Hindlimb muscle (tissue), 1 donor: ENCODE measurements at places on chromosomes 7 and 10.

- no peak for DNase-seq
Measured at GRCh38 chr7:74290981-74291441, 1.8 kb downstream of the CLIP2 start.

- no peak for DNase-seq
Measured at GRCh38 chr7:73668103-73668885, 663 bp downstream of the VPS37D start.

DNA sequence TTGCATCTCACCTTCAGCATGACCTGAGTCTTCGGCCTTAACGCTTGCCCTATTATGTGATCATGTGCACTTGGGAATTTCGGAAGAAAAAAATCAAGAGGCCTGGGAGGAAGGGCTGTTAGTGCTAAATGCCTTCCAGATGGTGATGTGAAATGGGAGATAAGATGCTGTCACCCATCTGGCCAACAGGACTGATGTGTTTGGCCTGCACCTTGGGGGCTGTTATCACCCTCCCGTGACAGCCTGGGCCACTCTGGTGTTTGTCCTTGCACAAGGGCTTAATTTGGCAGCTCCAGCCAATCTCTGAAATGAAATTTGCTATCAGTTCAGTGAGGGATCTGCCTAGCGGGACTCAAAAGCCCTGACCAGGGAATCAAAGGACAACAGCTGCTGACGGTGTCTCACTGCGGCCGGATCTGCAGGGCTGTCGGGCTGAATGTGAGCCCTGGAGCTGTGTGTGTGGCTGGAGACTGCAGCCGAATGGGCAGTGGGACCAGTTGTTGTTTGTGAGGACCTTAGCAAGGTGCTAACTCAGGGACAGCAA, 131.4 kb upstream of the BTBD16 start:
- DNase-seq = no peak

DNA sequence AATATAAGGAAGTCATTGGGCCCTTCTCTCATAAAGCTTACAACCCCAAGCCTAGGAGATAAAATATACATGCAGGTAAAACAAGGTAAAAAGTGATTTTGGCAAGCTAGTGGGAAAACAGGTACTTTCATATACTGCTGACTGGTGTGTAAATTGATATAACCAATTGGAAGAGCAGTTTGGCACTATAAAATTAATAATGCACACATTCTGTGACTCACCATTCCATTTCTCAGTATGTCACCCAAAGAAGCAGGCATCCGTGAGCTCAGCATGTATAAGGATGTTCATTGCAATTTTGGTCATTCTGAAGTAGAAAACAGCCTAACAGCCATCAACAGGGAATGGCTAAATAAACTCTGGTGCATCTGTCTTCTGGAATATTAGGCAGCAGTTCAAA, 2.9 kb downstream of the MACROH2A2 start:
- no peak for DNase-seq

DNA sequence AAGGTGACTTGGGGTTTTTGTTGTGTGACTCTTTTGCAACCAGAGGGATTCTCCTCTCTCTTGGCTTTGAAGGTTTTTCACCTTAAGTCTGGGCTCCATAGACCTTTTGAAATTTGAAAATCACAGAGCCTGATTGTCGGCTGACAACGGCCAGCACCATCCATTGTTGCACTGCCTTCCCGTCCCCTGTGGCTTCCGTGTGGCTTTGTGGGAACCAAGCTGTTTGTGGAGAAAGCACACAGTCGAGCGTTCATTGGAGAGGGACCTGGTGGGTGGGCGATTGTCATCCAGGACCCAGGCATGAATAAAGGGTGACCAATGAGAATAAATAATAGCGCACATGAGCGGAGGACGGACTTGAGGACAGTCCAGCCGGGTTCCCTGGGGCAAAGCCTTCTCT, 7.4 kb upstream of the RAMP3 start:
- DNase-seq = no peak

GRCh38 chr7:34128762-34129161, 223.4 kb downstream of the BMPER start:
- no peak for DNase-seq

DNA sequence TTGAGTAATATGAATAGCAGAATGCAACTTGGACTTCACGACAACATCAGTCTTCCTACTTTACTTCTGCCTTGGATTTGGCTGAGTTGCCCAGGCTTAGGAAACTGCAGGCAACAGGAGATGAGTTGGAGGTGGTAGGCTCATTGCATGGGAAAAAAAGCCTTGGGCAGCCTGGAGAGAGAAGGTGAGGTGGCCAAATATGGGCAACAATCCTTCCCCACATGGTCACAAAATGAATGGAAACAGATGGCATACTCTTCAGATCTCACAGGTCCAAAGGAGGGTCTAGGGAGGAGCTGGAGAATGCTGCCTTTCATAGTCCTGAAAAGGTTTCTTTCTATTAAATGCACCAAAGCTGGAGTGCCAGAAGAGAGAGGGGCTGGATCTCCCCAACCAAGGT, 128.6 kb upstream of the AOAH start:
- DNase-seq = no peak

DNA sequence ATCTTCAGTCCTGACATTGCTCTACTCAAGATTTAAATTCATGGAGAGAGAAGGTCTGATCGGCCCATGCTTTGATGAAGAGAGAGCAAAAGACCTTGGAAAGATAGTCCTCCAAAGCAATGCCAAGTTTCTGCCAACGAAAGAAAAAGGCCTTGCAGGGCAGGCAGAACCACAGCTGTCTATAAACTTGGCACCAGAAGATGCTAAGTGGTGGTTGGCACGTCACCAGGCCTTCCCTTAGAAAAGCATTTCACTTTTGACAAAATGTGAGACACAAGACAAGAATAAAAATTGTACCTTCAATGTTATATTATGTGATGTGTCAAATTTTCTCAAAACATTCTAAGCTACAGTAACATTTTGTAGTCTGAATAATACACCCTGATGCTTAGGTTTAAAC, 42.0 kb upstream of the FGFR2 start:
- no peak for DNase-seq

GRCh38 chr7:155333346-155334234, 35.9 kb downstream of the INSIG1 start:
- no peak for DNase-seq

GRCh38 chr10:20740120-20740519, 157.0 kb downstream of the NEBL start:
- no peak for DNase-seq

- no peak for DNase-seq
Measured at GRCh38 chr7:131095346-131095745, 232.3 kb upstream of the MKLN1 start.

GRCh38 chr7:118250860-118251494, 26.5 kb downstream of the ANKRD7 start:
- DNase-seq = no peak

- DNase-seq = no peak
Measured at GRCh38 chr7:129824291-129825208, 128.2 kb downstream of the UBE2H start.
